ENCODE measurements at places on chromosomes 5 and 9. TPM values are rescaled to one million over a fixed set of nuclear protein-coding genes. Genes with fewer than 3 reads are reported as not detected.

- H3K36me3 ChIP-seq = peaks cover 7% of the 10 kb centered on the region
- no peaks in the 10 kb centered on the region for H3K27me3 ChIP-seq
- H3K4me1 ChIP-seq = no peaks in the 10 kb centered on the region
- no peak for DNase-seq
- H3K27ac ChIP-seq = no peak overlapping the region
These were observed 124.9 kb downstream of the TTC39B start for GRCh38 chr9:15182101-15182551.

- no peak overlapping the region for H3K27ac ChIP-seq
- DNase-seq = no peak
These were observed 74.9 kb downstream of the NSUN2 start for GRCh38 chr5:6557807-6558575.

Gene CARD6
- 19.8 TPM for total RNA-seq

DNA sequence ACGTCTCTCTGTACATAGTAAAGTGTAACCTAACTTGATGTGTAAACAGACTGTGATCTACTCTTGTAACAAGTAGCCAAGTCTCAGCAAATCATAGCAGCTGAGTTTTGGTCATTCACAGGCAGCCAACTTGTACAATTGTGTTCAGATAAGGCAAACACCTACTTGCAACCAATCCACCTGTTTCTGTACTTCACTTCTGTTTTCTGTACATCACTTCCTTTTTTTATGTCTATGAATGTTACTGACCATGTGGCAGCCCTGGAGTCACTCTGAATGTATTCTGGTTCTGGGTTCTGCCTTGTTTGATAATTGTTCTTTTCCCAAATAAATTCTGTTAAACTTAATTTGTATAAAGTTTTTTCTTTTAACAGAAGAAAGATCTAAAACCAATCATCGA, 26.0 kb downstream of the RLN2 start:
- DNase-seq = no peak
- H3K4me3 ChIP-seq = no peak overlapping the region
- H3K27ac ChIP-seq = no peak overlapping the region
- H3K27me3 ChIP-seq = no peaks in the 10 kb centered on the region

Measured in aorta (tissue), 5 donors.